Dermis microvascular lymphatic vessel endothelial cell (primary cell): ENCODE measurements at places on chromosomes 1 and 21.

DNA sequence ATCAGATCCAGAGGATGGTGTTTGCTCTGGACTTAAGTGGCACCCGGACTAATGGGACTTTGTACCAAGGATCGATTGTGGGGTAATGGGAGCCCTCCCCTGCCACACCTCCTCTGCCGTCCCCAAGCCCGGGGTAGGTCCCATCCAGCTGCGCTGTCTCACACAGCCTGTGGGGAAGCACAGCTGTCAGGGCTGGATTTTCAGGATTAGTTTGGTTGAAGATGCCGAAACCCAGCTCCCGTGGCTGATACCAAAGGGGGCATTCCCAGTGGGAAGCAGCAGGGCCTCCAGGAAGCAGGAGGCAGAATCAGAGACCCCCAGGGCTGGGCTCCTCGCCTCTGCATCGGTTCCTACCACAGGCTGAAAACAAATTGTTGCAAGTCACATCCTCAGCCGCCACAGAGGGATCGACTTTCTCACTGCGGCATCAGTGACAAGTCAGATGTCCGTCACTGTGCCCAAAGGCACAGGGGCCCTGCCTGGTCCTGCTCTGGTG is 59.7 kb downstream of the MATN1 start:
- DNase-seq, result no peak

DNA sequence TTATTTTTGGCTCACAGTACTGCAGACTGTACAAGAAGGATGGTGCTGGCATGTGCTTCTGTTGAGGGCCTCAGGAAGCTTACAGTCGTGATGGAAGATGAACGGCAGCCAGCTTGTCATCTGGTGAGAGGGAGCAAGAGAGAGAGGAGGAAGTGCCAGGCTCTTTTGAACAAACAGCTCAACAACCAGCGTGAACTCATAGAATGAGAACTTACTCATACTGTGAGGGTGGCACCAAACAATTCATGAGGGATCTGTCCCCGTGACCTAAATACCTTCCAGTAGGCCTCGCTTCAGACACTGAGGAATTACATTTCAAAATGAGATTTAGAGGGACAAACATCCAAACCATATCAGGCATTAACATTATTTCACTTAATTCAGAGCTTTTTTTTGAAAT is 84.7 kb downstream of the PKN2 start:
- no peak for DNase-seq

GRCh38 chr1:74596717-74597116 is 76.9 kb downstream of the ERICH3 start:
- DNase-seq, result no peak

DNA sequence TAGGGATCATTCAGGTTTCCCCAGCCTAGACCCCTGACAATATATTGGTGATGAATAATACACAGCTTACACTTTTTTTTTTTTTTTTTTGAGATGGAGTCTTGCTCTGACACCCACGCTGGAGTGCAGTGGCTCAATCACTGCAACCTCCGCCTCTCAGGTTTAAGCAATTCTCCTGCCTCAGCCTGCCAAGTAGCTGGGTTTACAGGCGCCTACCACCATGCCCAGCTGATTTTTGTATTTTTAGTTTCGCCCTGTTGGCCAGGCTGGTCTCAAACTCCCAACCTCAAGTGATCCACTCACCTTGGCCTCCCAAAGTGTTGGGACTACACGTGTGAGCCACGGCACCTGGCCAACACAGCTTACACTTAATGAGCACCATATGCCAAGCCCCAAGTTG is 7.2 kb downstream of the VASH2 start:
- DNase-seq, result no peak

DNA sequence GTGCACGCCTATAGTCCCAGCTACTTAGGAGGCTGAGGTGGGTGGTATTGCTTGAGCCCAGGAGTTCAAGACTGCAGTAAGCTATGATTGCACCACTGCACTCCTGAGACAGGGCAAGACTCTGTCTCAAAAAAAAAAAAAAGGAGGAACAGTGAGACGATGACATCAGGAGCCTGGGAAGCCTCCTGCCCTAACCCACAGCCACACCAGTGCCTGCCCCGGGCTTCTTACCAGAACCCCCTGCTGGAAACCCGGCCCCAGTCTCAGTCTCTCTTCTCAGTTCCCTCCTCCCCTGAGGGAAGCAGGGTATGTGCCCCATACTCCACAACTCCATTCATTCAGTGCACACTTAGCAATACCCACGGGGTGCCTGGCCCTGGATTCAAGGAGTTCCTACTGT is 9.1 kb downstream of the COL8A2 start:
- no peak for DNase-seq

DNA sequence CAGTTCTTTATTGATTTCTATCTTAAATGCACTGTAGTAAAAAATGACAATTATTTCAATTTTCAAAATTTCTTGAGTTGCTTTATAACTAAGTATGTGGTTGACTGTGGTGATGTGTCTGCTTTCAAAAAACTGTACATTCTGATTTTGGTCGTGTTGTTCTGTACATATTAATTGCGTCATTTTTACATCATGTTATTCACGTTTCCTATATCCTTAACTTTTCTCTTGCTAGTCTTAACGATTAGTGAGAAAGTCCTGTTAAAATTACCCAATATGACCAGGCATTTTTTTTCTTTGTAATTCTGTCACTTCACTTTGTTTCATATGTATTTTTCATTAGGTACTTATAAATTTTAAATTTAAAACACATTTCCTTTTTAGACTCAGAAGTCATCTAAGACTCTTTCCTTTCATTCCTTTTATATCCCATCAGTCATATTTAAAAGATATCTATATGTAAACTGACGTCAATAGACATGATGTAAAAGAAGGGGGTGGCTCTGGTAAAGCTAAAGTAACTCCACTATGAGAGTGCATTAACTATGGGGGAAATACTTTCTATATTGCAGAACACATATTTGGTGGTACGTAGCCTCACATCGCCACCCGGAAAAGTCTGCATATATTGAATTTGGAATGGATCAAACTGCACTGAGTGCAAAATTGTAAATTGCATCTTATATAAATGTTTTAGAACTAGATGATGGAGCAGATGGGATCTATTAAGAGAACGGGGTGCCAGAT is 1.1 kb upstream of the COA6 start:
- no peak for DNase-seq

GRCh38 chr1:176033474-176033873 is 173.6 kb downstream of the COP1 start:
- no peak for DNase-seq

DNA sequence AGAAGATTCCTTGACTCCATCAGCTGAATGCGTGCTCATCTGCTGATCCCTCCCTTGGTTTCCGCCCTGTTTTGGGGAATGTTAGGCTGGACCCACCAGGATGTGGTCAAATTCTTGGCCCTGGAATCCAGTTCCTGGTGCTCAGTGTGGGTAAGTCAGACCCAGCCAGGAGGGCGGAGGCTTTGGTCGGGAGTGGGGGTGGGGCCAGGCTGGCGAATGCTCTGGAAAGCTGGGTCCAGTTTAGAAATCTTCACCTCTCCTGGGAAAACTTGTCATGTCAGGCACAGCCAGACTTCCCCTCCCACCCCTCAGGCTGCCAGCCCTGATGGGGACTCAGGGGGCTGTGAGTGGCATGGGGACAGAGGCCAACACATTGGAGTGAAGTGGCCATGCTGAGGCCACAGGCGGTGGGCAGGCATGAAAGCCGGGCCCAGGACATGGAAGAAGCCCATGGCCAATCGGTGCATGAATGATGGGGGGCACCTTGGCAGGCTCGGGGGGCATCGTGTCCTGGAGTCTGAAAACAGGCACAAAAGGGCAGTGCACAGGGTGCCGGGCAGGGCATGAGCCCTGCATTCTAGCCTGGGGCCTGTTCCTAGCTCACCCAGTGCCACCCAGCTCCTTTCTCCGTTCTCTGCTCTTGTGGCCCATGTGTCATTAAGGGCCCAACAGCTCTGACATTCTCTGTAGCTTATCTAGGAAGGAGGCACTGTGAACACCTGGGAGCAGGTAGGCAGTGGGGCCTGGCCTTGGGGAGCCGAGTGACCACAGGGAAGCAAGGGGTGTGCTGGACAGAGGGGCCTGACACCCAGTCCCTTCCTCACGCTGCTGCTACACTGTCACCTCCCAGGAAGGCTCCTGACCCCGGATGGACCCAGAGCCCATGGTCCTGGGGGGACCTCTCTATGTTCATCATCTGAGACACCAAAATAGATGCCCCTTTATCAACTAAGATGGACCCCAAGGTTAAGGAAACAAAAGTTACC is 14.6 kb upstream of the PADI1 start:
- DNase-seq, result no peak

GRCh38 chr21:24294171-24294570 is 1313.1 kb downstream of the MRPL39 start:
- DNase-seq, result no peak

DNA sequence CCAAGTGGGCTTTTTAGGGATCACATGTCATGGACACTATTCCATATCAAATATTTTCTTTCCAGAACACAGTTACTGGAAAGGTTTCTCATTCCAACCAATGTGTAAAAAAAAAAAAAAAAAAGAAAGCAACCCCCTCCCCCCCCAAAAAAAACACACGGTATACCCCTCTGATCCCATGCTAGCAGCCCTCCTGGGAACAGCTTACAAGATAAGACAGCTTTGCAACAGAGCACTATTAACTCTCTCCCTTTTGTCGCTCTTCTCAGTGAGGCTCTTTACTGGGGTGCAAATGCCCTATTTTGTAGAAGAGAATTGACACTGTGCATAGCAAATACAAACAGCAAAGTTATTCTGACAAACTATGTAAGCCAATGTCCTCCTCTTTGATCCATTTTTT is 161.2 kb downstream of the NTMT2 start:
- DNase-seq, result no peak

- DNase-seq, result no peak
Observed at GRCh38 chr1:203666609-203667008, 40.0 kb downstream of the ATP2B4 start.

GRCh38 chr21:35617491-35617890 is 442.8 kb downstream of the SETD4 start:
- DNase-seq, result no peak
